ENCODE measurements at places on chromosomes 3 and 15. TPM values are rescaled to one million over a fixed set of nuclear protein-coding genes. Genes with fewer than 3 reads are reported as not detected.

- DNase-seq: no peak
These were observed 373.1 kb downstream of the VPS13C start for GRCh38 chr15:61687124-61687523.

Gene CPN2
- not detected for total RNA-seq

- DNase-seq: no peak
These were observed 192.0 kb downstream of the ATP10A start for GRCh38 chr15:25671132-25671531.

- DNase-seq: no peak
These were observed 12.8 kb downstream of the SAXO2 start for GRCh38 chr15:82275410-82275809.

DNA sequence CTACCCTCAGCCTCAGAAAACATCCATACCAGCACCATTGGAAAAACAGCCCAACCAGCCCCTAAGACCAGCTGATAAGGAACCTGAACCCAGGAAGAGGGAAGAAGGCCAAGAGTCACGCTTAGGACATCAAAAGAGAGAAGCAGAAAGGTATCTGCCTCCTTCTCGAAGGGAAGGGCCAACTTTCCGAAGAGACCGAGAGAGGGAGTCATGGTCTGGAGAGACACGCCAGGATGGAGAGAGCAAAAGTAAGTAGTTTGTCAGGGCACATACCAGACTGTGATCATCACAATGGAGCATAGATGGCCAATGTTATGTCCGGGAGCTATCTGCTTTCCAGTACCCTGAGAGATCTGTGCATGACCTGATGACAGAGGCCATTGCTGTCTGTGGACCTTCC, 31.0 kb upstream of the RBM5 start:
- DNase-seq: no peak

Gene LRRC34
- total RNA-seq: 10.1 TPM

- DNase-seq: no peak
These were observed 141.0 kb upstream of the RASGRP1 start for GRCh38 chr15:38705436-38706219.

Gene SENP8
- 4.3 TPM for total RNA-seq

DNA sequence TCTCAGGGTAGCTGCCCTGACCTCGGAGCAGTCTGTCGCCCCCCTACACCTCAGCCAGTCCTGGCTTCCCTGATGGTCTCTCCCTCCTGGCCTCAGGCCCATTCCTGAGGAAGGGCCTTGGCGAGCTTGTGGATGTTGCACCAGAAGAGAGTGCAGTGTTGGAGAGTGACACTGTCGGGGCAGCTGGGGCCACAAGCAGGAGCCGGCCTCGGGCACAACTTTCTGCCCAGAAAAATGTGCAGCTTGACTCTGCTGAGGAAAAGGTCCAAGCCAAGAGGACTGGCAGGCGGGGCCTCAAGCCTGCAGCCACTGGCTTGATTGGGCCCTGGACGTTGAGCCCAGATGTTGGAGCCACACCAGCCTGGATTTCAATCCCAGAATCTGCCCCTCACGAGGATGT, 12.8 kb downstream of the HEMK1 start:
- no peak for DNase-seq

- DNase-seq: peak; percentile 88
These were observed 4.9 kb upstream of the IL17RD start for GRCh38 chr3:57169872-57170623.

GRCh38 chr3:134190250-134190649, 60.4 kb downstream of the RYK start:
- DNase-seq: no peak

Gene CCDC39
- not detected for total RNA-seq

DNA sequence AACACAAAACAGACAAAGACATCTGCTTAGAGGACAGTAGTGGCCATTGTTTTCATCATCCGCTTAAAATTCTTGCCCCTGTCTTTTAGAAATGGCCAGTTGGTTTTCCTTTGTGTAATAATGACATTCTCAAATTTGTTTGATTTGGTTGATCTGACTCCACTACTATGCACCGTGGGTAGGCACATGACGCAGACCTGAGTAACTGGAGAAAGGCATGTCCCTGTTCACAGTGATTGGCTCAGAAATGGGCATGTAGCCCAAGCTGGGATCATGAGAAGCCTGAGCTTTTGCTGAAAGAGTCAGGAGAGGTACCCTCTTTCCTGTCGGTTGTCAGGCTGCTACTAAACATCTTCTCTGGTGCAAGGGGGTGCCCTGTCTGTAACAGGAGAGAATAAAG, 36.6 kb upstream of the MAGI1 start:
- DNase-seq: no peak
